ENCODE measurements at places on chromosomes 6 and 20.

DNA sequence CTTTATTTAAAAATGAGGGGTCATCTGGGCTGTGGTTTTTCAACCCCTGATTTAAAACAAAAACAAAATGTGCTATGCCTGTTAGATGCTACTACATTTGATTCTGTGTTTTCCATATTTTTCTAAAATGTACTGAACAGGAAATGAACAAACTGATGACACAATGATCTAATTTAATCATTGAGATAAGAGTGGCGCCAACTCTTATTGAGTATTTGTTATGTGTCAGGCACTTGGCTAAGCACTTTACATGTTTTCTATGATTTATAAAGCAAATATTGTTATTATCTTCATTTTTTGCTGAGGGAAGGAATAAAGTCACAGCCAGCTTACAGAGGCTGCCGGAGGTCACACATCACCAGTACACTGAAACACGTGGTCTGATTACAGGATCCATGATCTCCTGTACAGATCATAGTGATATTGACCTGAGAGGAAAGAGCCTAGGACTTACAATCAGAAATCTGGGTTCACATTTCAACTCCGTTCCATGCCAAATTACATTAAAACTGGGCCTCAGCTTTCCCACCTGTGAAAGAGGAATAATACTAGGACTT is 166.7 kb downstream of the ESR1 start:
- no peak for DNase-seq

DNA sequence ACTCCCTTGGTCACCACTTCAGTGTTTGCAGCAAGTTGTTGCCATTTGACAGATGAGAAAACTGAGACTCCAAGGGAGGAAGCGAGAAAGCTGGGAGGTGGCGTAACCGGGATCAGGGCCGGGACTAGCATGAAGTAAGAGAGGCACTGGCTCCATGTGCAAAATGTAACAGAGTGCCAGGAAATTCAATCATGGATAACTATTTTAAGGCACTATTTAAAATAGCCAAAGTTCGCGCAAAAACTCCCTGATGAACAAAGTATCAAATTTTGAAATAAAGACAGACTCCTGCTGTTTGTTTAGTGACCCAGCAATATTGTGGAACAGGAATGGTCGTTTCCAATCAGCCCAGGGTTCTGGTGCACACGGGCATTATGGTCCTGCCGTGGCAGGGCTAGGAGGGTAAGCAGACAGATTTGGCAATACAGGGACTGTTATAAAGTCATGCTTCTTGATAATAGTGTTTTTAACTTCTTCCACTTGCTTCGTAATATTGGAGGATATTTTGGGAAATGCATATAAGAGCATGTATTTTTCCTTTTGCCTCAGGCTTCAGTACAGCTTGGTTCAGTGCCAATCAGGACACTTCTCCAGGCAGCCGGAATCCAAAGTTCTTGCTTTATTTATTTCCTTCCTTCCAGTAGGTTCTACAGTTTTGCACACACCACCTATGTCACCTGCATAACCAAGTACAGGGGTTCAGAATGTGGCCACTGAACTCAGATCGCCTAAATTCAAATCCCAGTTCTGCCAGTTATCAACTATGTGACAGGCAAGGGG is 141.6 kb downstream of the EYA2 start:
- DNase-seq: no peak

DNA sequence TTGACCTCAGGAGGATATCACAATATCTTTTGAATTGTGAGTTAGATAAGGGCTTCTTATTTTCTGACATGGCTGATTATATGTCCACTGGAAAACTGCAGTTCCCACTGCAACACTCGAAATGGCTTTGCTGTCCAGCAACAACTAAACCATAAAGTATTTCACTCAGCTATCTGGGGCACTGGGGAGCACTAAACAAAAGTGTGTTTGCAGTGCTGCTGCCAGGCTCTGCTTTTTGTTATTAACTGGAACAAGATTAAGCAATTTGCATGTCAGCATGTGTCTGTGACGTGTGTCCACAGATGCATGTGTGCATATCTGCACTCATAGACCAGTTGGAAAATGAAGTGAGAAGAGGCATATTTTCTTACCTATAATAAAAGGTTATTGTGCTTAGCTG is 107.8 kb upstream of the CCN2 start:
- no peak for DNase-seq

DNA sequence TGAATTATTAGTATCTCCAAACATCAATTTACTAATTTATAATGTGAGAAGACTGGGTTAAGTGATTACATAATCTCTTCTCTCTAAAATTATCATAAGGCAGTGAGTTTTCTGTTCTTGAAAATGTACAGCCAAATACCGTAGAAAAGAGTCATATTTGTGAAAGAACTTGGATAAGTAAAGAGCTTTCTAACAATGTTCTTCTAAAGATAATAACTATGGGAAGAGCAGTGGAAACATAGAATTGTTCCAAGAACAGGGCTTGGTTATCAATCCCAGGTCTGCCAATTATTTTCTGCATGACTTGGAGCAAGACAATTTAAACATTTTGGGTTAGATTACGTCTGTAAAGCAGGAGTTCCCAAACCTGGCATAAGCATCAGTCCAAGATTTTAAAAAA is 198.1 kb upstream of the SGK1 start:
- no peak for DNase-seq

GRCh38 chr6:7468382-7469081 is 72.9 kb upstream of the DSP start:
- no peak for DNase-seq

- DNase-seq: no peak
Measured at GRCh38 chr6:70264306-70264705, 38.6 kb downstream of the COL9A1 start.

DNA sequence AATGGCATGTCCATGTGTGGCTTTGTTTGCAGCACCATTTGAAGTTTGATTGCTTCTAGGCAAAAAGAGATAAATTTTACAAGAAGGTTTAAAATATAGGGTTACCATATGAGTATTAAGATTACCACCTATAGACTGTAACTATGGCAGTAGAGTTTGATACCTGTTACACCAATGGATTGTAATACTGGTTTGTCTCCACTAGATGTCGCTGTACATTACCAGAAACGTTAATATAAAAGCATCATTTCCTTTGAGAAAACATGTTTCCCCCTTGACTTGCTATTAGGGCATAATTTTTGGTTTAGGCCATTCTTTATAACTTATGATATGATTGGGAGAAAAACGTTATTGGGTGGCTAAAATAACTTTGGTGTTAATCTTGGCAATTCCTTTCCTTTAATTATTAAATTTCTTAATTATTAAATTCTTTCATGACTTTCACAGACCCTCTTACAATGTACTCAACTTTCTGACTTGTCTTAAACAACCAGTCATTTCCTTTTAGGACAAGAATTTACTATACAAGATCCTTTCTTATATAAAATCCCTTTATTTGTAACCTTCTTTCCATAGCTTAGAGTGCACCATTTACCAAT is 42.8 kb downstream of the HLA-DPB1 start:
- peak; percentile 17 for DNase-seq

DNA sequence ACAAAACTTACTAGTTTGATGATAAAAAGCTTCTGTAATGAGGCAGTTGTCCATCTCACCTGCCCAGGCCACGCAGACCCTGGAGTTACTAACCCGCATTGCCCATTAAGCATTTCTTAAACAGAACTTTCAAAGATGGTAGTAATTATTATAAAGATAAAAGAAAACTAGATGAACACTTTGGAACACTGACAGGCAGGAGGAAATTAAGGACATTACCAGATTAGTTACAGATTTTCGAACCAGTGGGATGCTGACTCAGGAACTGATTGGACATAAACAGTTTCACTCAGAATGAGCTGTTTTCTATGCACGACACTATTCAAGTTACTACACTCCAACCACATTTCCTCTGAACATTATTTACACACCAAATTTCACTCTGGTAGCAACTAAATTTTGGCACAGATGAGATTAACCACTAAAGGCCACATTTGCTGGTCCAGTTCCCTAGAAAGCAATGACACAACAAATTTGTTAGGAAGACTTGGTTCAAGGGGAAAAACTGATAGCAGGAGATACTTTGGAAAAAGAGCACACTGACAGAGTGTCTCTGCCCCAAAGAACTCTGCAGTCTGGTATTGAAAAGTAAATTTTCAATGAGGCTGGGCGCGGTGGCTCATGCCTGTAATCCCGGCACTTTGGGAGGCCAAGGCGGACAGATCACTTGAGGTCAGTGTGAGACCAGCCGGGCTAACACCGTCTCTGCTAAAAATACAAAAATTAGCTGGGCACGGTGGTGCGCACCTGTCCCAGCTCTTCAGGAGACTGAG is 3.0 kb downstream of the ROMO1 start:
- DNase-seq: no peak

- DNase-seq: no peak
Measured at GRCh38 chr6:17768388-17768787, 61.7 kb upstream of the NUP153 start.

GRCh38 chr6:136347847-136348246 is 58.2 kb upstream of the BCLAF1 start:
- DNase-seq: no peak

DNA sequence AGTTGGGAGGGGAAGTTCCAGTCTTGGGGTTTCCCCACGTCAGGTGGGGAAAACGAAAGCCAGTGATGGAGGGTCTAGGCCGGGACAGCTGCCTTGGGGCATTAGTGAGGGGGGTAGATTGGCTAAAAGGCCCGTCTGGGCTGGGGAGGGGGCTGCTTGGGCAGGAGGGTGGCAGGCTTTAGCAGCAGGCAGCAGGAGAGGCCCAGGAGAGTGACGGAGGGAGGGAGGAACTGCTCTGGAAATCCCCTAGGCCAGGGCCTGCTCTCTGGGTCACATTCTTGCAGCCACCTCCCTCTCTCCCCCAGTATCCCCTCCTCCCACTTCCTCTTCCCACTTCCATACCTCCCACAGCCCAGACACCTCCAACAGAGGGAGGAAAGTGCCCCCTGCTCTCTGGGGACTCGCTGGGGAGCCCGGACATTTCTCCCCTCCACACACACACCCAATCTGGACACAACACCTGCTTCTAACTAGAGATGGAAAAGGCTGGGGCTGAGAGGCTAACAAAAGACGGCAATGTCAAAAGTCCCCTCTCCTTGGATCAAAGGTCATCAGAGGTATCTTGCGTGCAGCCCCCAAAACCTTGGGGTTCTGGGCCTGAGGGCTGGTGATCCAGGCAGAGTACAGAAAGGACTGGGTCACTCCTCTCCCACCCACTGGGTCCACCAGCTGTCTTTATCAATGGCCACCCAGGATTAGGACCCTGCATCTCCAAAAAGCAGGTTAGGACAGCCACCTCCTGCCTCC is 1.8 kb downstream of the NFKBIE start:
- DNase-seq: no peak

DNA sequence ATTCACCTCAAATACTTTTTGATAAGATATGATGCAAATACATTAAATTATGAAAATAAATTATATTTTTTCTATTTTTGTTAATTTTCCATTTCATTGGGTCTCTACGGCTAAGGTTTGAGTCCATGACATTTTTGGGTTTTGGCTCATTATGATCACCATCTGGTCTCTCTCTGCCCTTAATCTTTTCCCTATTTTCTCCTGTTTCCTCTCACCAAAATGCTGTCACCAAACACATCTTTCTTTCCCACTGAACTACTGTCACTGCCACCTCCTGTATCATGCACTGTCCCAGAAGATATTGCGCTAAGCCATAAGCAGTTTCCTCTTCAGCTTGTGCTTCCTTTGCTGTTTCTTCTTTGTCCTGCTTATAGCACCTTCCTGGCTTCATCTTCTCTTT is 42.0 kb upstream of the OGFRL1 start:
- no peak for DNase-seq

- peak; percentile 39 for DNase-seq
Measured at GRCh38 chr20:2652724-2653555, 508 bp downstream of the NOP56 start.

GRCh38 chr20:60068509-60068908 is 110.3 kb downstream of the CDH26 start:
- no peak for DNase-seq

DNA sequence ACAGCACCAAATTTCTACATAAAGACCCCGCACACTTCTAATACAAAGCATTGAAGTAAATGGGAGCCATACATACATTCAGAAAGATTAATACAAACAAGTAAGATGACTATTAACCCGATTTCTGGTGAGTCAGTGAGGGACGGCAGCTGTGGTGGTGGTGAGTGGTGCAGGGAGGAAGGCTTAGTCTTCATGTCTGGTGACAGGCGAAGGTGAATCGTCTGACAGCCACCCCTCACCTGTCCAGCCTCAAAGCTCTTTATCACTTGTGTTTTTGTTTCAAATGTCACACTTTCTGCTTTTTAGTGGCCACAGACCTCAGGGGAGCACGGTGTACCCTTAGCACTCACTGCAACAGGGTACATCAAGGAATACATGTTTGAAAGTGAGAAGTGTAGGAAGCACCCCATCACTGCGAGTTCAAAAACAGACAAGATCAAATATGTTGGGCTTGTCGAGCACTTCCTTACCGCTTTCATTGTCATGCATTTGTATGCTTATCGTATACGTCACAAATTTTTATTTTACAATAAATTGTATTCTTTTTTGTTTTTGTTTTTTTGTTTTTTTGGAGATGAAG is 63.5 kb downstream of the IRF4 start:
- DNase-seq: peak; percentile 39

DNA sequence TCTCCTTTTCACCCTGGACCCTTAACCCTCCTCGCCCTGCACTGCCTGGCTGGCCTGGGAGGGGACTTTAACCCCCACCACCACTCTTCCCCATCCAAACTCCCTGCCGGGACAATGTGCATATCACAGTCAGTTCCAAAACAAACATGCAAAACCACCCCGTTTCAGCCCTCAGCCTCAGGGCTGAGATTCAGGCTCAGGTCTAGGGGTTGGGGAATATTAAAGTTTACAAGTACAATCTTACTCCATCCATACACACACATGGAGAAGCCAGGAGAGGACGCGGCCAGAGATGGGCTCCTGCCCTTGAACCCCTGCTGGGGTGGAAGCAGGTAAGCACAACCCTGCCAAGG is 534 bp downstream of the KIAA1755 start:
- no peak for DNase-seq

DNA sequence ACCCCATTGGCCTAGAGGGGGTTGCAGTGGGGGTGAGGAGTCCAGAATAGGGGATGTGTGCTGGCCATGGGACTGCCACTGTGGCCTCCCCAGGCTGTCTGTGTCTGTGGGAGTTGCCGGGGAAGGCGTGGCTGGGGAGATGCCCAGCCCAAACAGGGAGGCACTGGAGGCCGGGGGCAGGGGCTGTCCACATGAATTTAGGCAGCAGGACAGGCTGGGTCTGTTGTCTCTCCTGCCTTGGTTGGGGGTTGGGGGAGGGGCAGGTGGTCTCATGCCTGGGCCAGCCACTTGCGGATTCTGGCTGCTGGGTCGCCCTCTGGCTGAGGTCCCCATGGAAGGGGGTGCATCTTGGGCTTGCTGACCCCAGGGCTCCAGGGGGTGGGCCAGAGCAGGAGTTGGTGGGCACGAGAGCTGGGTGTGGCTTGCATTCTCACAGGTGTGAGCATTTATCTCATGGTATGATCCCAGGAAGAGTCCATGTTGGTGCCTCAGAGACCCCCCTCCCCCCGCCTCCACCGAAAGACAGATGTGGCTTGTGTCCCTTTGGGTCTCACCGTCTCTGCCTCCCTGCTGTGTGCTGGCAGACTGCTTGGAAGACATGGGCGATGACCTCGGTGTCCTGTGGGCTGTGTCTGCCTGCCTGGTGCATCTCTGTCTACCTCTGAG is 4.0 kb downstream of the SOX18 start:
- DNase-seq: no peak

- no peak for DNase-seq
Measured at GRCh38 chr6:144335914-144336313, 50.8 kb downstream of the UTRN start.
